ENCODE measurements at places on chromosomes 4 and X.

GRCh38 chr4:48375651-48376304, 34.4 kb downstream of the SLAIN2 start:
- DNase-seq, result no peak

- DNase-seq, result no peak
Observed at GRCh38 chrX:8204169-8204935, 33.3 kb upstream of the VCX2 start.

GRCh38 chr4:6383009-6383404, 89.4 kb downstream of the PPP2R2C start:
- DNase-seq, result no peak

DNA sequence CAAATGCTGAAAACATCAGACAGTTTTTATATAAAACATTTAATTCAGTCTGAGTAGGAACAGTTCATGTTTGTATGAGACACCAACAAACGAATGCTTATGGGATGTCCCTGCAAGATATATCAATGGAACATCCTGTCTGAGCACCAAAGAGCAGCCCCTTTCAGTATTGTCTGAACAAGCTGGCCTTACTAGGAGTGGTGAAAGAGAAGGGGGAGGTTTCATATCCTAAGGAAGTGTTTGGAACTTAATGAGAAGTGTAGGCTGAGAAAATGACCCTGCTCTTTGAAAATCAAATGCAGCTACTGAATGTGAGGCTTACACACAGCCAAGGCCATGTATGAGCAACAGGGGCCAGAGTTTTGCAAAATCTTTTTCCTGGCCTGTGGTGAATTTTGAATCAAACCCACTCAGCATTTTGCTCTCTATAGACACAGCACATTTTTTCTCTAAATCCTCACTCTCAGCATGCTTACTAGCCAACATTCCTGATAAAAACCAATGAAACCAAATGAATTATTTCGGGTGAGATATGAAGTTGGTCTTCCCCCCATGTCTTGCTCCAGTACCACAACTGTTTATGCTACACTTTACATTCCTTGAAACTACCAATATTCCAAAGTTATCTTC, 119.4 kb downstream of the LUZP4 start:
- no peak for DNase-seq

- DNase-seq, result no peak
Observed at GRCh38 chrX:129783291-129783713, 3.6 kb downstream of the SASH3 start.

GRCh38 chrX:38654302-38654701, 93.0 kb downstream of the TSPAN7 start:
- peak; percentile 13 for DNase-seq

DNA sequence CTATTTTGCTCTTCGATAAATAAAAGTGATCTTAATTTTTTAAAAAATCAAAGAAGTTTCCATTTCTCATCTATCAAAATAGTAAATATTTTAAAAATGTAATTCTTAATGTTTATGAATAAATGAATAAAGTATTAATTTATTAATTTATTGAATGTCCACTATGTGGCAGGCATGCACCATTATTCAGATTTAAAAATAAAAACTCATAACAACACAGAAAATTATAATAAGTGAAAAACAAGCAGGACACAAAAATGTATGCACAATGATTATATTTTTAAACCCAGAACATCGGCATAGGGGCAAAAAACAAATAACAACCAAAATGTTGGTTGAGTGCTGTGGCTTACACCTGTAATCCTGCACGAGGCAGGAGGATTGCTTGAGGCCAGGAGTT, 5.3 kb upstream of the PYURF start:
- no peak for DNase-seq

DNA sequence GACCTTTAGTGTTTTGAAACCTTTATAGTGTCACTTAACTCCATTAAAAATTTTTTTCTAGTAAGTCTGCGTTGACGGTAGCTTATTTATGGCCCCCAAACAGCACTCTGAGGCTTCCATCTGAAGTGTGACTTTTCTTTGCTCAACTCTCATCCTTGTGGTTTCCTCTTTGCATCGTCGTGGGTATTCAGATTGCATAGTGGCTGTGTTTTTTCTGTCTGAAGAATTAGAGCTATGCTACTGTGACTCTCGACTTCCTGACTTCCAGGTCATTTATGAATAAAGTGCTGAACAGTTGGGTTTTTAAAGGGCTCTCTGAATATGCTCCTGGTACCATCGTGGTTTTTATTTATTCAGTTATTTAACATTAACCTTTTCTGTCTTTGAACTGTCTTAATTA, 44.9 kb downstream of the JADE1 start:
- no peak for DNase-seq

DNA sequence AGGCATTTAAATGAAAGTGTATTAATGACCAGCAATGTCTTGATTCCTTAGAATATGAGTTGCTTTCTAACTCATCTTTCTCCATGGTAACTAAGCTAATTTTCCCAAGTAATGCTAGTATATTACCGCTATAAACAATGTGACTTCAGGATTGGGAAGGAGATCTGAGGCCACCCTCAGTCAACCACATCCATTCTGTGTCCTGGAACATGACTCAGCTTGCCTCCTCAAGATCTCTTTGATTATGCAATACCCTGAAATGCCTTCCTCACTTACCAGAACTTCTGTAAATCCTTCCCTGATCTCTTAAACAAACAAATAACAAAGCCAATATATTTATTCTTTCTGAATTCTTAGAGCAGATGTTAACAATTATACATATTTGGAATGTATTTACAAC, 1495.5 kb downstream of the PCDH18 start:
- no peak for DNase-seq

DNA sequence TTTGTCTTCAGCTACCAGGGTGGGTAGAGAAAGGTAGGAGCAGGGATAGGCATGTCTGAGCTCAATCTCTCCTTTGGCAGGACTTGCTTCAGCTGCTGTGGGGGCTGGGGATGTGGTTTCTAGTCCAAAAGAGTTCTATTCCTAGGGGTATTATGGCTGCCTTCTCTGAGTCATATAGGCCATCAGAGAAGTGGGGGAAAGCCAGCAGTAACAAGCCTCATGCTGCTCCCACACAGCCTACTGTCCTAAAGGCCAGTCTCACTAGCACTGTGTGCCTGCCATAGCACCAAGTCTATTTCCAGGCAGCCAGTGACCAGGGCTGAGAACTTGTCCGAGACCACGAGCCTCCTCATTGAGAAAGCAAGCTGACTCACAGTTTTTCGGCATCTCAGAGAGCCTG, 270.6 kb downstream of the DCAF12L2 start:
- DNase-seq, result no peak

DNA sequence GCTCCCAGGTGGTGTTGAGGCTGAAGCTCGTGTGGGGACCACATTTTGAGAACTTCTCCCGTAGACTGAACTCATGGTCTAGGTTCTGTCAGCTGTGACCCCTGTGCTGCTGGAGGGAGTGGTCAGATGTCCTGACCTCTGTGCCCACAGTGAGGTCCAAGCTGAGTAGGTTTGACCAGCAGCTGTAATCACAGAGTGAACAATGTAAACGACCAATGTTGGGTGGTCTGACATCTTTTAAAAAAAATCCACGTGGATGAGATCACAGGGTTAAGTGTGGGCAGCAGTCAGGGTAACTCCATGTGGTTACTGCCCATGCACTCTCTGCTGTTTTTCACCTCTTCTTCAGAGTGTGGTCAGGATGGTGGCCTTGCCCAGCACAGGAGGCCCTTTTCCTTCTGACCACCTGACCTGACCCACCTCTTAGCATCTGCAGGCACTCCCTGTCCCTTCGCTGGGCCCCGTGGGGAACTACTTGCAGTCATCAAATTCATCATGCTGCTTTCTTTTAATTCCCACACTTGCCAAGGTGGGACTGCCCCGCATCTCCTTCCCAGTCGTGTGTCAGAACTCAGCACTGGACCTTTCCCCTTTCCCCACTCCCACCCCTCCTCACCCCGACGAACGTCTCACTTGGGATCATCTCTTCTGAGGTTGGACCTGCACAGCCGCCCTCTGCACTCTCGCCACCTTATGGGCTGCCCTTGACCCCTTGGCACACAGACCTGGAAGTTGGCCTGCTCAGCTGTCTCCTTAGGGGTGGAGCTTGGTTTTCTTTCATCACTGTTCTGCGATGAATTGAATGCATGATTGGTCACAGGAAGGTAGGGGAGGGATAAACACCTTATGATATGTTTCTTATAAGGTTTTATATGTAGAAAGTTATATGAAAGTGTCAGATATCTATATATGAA, 120.1 kb downstream of the PTTG2 start:
- DNase-seq, result no peak

DNA sequence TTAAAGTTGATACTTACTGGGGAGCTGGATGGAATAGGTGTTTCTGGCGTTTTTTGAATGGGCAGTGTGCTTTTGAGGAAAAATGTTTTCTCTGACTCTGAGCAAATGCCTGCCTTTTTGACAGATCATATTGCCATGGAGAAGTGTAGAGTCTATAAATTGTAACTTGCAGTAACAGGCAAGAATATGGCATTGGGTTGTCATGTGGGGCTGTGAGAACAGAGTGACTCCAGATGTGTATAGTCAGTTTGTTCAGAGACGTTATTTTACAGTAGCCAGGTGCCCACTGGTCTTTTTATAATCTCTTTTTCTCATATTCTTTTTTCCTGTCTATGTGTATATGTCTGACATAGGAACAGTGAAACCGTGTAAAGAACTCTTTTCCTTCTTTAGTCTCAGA, 40.8 kb downstream of the RAPGEF2 start:
- no peak for DNase-seq

DNA sequence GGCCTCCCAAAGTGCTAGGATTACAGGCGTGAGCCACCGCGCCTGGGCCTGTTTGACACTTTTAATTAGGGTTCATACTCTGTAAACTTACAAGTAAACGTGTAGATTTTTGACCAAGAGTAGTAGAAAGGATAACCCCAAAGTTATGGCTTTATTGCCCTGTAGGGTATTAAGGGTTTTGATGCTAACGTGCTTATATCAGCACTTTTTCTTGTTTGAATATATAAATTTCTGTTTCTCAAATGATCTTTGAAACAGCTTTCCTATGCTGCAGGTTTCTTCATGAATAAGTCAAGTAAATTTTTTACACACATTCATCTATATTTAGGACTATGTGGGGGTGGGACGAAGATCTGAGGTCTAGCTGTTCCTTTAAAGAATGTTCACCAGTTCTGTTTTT, 29.3 kb upstream of the REPS2 start:
- no peak for DNase-seq

DNA sequence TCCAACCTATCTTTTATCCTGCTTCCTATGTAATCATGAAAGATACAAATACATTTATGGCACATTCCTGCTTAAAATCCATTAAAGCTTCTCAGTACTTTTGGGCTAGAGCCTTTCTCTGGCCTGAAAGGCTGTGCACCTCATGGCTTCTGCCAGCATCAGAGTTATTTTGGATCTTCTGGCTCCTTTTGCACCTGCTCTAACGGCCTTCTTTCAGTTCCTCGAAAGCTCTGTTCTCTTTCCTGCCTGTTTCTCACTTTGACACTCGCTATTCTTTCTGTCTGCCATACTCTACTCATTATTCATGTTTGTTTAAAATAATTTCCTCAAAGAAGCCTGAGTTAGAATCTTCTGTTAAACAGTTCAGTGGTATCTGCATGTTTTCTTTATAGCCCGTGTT, 86.0 kb downstream of the LRP2BP start:
- DNase-seq, result no peak

GRCh38 chr4:118171381-118171780, 137.1 kb downstream of the NDST3 start:
- no peak for DNase-seq

GRCh38 chrX:113644426-113644825, 803.8 kb upstream of the AMOT start:
- no peak for DNase-seq

- DNase-seq, result no peak
Observed at GRCh38 chr4:74456056-74456744, 11.3 kb downstream of the AREG start.

DNA sequence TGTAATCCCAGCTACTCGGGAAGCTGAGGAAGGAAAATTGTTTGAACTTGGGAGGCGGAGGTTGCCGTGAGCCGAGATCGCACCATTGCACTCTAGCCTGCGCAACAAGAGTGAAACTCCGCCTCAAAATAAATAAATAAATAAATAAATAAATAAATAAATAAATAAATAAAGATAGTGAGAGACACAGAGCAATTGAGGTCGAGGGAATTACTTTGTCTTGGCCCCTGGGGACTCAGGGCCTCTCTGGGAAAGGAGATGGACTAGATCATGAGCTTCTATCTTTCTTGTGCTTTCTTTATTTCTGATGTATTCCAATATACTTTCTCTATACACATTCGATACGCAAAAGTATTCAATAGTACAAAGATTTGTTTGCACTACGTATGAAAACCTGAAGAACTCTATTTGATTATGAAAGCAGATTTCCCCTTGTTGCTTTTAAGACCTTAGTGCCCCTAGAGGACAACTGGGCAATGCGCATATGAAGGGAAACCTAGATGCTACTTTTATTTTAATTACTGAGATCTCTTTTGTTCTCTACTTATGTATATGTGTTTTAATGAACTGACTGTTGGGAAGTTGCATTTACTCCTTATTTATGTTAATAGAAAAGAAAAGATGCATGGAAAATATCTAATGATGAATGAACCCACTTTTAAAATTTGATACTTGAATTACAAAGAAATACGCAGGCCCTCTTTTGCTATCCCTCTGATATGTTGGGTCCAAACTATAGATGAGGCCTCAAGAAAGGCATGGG, 12.8 kb upstream of the ELOVL6 start:
- DNase-seq, result peak; percentile 8

GRCh38 chr4:123381996-123382395, 14.6 kb upstream of the SPRY1 start:
- DNase-seq, result no peak

DNA sequence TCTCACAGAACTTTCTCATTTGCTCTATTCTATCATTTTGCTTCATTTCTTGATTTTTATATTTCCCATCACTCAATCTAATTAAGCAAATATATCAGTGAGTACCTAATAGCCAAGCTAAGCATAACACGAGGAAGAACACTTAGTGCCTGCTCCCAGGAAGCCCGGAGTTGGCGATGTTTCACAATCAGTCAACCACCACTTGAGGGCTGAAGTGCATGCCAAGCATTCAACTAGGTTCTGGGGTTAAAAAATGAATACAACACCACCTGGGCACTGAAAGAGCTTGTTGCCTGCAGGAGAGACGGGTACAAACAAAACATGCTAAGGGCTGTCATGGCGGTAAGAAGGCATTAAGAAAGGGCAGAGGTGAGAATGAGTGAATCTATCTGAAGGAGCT, 47.5 kb downstream of the UCHL1 start:
- DNase-seq, result no peak

DNA sequence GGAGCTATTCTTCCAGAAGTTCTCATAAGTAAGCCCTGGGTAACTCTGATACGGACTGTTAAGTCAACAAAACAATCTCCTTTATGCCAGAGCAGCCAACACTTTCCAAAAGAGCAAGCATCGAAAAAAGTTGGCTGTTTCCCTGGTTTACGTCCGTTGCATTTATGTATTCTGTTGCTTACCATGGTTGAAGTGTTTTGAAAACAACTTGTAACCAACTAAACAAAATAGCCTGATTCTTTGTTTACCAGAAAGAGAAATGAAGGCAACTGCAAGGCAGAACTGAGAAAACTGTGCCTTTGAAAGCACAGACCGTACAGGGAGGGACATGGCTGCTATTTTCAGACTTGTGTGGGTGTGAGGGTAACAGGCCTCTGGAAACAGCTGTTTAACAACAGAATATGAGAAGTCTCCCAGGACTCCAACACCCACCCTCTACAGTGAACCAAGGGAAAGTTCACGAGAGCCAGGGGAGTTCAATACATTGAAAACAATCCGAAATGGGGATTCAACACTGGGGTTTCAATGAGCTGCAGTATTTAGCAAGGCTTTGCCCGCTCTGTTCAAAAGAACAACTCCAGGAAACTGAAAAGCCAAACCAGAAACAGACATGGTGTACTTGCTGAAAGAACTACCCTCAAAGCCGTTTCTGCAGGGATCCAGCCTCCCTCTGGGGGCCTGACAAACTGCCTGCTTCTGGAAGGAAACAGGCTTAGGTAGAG, 95.8 kb upstream of the EGFL6 start:
- peak; percentile 18 for DNase-seq
